ENCODE measurements at places on chromosomes 11 and 22.

- DNase-seq = no peak
Measured at GRCh38 chr11:106466521-106467080, 389.1 kb downstream of the AASDHPPT start.

- DNase-seq = no peak
Measured at GRCh38 chr11:14065141-14065540, 102.6 kb downstream of the SPON1 start.

DNA sequence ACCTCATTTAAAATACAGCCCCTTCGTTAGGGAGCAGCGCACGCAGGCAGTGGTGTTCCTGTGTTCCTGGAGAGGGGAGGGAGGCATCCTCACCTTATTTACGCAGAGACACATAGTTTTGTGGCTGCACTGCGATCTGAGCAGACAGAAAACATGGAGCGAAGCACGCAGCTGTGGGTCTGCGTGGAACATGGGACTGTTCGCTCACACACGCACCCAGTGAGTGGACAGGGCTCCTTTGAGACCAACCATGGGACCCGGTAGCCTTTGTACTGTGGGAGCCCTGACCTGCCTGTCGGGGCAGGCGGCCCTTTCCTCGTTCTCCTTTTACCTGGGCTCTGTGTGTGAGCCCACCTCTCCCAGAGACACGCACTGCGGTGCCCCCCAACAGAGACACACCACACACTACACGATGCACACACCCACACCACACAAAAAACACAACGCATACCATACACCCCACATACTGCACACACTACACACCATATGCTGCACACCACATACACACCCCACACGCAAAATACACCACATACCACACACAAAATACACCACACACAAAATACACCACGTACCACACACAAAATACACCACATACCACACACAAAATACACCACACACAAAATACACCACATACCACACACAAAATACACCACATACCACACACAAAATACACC lies 1245.7 kb downstream of the BRD1 start:
- no peak for DNase-seq

- no peak for DNase-seq
Measured at GRCh38 chr11:44257338-44258189, 52.4 kb downstream of the ALX4 start.

DNA sequence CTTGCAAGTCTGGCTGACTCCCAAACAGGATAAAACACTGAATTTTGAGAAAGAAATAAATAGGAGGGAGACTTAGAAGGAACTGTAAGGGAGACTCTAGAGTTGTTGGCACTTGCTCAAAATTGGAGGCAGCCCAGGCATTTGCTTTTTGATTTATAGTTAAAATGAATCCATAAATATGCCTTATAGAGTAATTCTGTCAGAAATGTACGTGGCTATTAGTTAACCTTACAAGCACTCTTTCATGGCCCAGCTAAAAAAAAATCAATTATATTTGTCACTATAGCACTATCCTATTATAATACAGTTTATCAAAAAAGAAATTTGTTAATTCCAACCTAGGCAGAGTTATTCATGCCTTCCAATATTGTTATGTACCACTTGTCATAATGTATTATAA lies 1000.0 kb upstream of the CHORDC1 start:
- DNase-seq = no peak

DNA sequence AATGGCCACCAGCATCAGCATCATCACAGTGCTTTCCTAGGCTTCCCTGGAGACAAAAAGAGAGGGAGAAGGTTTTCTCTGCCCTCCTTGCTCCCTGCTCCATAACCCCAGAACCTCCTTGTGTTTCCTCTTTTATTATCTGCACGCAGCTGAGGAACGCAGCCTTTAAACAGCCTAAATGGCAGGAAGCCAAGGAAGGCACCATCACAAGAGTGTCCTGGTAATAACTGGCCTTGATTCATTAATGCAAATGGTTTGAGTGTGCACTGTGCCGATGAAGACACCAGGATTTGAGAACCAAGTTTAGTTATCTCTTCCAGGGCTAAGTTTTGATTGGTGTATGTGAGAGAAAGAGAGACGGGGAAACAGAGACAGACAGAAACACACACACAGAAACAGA lies 29.4 kb upstream of the DRD2 start:
- DNase-seq = no peak

DNA sequence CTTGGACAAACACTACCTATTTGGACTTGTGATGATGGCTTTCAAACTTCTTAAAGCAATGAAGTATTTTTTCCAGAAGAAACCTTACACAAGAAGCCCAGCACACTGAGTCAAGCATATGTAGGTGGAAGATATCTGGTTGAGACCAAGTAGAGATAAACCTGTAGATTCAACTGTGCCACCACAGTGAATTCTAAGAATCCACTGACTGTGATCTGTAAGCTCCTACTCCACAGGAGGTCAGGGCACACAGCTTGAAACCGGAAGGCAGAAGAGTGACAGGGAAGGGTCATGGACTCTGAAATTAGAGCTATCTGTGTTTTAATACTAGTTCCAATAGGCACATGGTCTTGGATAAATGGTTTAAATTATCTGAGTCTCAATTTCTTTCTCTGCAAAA lies 404.5 kb downstream of the ETS1 start:
- no peak for DNase-seq

DNA sequence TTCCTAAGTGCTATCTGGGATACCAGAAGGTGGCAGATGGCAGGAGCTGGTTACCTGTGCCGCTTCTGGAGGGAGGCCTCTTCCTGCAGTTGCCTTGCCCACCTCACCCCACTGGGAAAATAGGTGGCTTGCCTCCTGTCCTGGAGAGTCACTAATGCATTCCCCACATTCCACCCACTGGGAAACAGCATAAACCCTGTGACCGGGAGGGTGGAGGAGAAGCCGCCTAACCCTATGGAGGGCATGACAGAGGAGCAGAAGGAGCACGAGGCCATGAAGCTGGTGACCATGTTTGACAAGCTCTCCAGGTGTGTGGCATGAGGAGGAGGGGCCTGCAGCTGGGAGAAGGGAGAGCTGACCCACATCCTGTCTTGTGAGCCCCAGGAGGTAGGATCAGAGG lies 5.6 kb downstream of the RIC8A start:
- DNase-seq = no peak

DNA sequence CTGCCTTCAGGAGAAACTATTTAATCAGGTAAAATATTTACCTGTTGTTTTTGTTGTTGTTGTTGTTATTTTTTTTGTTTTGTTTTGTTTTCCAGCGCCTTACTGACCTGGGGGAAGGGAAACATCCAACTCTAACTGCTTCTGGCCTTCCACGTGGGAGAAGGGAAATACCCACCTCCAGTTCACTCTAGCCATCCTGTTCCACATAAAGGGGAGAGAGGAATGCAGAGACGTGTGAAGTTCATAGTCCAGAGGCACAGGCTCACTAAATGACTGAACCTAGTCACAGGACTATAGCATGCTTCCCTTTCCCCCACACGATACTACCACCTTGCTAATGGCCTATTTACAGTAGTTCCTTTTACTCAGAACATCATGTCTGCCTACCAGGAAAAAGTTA lies 72.4 kb upstream of the VSTM5 start:
- no peak for DNase-seq

DNA sequence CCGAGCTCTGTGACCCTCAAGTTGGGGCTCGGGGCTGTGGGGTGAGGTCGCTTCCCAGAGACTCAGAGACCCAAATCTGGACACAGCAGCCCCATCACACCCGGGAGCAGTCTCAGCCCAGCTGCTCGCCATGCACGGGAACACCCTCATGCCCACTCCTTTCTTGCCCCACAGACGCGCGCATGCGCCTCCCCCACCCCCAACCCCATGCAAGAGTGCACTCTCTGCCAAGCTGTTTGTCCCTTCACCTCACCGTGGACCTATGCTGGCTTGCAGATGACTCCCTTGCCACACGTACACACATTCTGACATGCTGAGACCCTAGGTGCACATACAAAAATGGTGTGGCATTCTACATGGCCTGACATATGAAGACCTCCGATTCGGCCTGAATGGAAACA lies 478 bp upstream of the CD248 start:
- DNase-seq = no peak

DNA sequence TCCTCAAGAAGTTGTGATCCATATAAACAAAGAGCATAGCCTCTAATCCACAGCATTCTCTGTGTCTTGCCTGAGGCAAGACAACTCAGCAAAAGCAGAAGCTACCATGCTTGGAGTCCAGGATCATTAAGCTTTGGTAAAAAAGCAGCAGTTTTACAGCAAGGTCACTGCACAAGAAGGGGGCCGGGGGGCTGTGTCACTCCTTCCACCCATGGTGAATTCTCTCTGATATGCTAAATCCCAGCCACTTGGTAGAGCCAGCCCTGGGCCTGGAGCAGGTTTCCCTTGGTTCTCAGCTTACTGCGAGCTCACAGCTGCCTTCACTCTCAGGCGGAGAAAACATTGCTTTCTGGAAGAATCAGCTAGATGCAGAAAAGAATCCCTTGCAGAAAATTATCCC lies 144.7 kb downstream of the TENM4 start:
- DNase-seq = no peak
